ENCODE measurements at places on chromosomes 11 and 22.
A peak's percentile ranks its signal among the peaks of the same experiment; 100 is the strongest.

DNA sequence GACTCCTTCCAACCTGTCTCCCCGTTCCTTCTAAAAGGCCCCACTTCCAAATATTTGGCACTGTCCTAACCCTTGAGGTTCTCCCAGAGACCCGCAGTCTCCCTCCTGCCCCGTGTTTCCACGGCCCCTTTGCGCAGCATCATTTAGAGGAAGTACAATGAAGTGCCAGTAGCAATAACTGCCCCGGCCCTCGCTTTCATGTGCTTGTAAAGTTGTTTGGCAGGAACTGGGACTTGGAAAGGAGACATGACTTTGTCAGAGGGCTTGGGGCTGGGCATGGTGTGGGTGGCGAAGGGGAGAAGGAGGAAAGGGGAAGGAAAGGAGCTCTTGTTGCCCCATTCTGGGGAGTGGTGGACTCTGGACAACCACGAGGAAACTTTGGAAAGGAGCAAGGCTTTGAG is 2.6 kb downstream of the CD44 start:
- DNase-seq, result peak; percentile 90

- no peak for DNase-seq
Observed at GRCh38 chr11:19985111-19985510, 175.2 kb downstream of the DBX1 start.

- no peak for DNase-seq
Observed at GRCh38 chr11:71249301-71249700, 3.1 kb downstream of the SHANK2 start.

- peak; percentile 95 for DNase-seq
Observed at GRCh38 chr11:34053161-34053686, 1.7 kb downstream of the CAPRIN1 start.

DNA sequence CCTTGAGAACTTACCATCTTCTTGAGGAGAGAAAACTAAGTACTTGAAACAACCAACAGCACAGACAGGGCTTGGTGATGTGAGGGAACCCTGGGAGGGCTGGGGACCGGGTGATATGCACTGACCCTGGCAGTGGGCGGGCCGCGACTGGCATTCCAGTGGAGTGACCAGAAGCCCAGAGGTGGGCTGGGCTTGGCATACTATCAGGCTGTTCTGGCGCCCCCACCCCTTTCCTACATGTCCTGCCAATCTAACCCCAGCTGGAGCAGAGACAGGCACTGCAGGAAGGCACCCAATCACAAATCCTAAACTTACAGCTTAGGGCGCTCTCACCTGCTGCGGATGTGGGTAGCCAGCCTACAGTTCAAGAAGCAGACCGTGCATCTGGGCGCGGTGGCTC is 54.0 kb upstream of the GCAT start:
- DNase-seq, result no peak

DNA sequence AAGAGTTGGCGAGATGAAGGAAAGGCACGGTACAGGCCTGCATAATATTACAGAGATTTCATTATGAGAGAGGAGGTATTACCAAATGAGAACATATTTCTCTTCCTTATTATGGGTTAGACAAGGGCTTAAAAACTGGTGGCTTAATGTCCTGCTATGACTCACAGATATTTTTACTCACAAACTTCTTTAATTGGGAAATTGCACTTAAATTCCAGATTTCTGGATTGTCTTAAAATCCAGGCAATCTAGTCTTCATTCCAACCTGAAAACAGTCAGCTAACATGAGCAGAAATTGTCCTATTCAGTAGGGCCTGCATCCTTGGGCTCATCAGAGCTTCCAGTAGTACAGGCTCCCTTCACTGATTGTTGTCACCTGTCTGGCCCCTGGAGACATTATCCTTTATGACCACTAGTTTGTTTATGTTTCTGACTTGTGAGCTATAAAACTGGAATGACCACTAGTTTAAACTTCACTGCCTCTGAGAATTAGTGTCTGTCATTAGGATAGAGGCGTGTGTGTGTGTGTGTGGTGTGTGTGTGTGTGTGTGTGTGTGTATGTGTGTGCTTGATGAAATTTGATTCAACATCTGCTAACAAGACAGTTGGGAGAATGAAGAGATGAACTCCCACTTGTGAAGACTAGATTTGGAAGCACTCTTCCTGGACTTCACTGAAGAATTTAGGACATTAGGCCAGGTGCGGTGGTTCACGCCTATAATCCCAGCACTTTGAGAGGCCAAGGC is 25.1 kb downstream of the DBX1 start:
- no peak for DNase-seq

GRCh38 chr11:114290503-114291235 is 5.5 kb upstream of the NNMT start:
- DNase-seq, result no peak

DNA sequence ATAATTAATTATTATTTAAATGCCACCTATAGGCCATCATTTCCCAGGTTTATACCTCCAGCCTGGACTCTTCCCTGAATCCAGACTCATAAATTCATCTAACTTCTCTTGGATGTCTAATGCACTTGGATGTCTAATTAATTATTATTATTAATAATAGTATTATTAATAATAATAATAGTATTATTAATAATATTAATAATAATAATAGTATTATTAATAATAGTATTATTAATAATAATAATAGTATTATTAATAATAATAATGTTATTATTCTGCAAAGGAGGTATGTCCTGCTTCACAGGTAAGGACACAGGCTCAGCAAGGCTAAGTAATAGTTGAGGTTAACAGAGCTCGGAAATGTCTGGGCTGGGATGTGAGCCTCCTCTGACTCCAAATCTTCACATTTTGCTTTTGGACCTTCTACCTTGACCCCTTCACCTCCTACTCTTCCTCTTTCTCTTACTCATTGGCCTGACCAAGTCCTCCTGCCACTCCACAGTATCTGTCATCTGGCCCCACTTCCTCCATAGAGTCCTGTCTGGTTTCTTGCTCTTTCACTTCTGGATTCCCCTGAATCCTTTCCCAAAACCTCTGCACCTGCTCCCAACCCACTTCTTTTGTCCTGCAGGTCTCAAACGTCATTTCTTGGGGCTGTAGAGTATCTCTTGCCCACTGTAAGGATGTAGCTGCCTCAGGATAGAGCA is 8.0 kb downstream of the RIBC2 start:
- DNase-seq, result no peak

GRCh38 chr11:16015741-16016467 is 340.4 kb downstream of the SOX6 start:
- no peak for DNase-seq

DNA sequence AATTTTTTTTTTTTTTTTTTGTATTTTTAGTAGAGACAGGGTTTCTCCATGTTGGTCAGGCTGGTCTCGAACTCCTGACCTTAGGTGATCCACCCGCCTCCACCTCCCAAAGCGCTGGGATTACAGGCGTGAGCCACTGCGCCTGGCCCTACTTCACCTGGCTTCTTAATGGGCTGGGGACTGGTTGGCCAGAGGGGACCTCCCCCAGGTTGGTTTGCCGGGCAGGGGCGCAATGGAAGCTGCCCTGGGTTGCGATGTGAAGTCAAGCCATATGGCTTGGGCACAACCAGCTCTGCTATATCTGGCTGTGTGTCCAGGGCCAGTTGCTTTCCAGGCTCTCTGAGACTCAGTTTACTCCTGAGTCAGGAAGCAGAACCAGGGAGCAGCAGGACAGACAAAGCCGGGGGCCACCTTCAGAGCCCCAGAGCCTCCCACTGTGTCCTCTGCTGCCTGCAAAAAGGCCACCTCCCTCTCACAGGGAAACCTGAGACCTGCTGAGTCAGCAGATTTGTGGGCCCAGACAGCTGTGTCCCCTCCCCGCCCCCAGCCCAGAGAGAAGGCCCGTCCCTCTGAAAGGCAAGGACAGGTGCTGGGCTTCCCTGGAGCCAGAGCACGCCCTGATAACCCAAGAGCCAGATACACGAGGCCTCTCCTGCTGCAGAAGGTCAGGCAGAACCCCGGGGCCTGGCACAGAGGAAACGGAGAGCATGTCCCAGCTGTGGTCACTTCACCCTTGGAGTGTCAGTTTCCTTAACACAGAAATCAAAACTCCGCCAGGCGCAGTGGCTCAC is 29.2 kb upstream of the DAGLA start:
- peak; percentile 80 for DNase-seq

GRCh38 chr11:8871171-8871775 is 39.7 kb upstream of the AKIP1 start:
- DNase-seq, result no peak

GRCh38 chr11:537622-538430 is 499 bp downstream of the LRRC56 start:
- DNase-seq, result no peak

GRCh38 chr22:49055406-49055805 is 772.3 kb downstream of the BRD1 start:
- DNase-seq, result no peak

GRCh38 chr11:843086-843734 is 558 bp downstream of the TSPAN4 start:
- peak; percentile 88 for DNase-seq

DNA sequence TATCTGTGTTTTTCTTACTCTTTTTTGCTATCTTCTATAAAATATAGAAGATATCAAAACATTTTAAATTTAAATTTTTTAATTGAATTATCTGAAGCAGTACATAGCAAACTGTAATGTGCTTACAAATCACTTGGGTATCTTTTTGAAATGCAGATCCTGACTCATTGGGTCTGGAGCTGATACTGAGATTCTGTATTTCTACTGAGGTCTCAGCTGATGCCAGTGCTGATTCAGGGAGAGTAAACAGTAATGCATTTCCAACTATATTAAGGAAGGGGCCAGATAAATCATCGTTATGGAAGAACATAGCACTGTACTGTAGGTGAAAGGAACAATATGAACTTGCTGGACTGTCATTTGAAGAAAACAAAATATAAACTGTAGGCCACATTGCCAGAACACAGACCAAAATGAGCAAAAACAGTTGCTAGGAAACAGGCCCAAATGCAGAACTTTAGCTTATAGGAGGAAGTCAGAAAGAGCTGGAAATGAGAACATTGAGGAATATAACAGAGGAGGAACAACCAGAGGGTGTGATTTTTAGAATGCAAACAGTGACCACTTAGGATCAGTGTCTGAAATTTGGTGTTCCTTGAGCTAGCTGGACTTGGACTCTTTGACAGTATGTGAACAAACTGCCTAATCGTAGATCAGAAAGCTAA is 3.3 kb downstream of the ARL14EP start:
- DNase-seq, result no peak

DNA sequence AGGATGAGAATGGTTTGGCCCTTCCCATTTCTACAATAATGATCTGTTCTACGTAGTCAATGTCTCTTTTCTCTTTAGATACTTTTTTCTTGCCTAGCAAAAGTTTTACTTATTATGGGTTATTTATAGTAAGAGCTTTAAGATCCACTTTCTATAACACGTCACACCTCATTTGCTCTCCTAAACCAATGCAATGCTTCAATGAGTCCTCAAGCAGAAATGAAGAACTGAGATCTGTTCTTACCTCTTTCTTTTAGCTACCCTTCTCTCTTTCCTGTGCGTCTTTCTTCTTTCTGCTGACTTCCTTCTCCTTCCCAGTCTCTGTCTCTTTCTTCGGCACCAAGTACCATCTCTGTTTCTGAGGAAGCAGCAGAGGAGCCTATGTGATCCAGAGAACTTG is 61.8 kb downstream of the SNX19 start:
- DNase-seq, result no peak

- DNase-seq, result no peak
Observed at GRCh38 chr22:37747080-37747714, 50.3 kb downstream of the TRIOBP start.

DNA sequence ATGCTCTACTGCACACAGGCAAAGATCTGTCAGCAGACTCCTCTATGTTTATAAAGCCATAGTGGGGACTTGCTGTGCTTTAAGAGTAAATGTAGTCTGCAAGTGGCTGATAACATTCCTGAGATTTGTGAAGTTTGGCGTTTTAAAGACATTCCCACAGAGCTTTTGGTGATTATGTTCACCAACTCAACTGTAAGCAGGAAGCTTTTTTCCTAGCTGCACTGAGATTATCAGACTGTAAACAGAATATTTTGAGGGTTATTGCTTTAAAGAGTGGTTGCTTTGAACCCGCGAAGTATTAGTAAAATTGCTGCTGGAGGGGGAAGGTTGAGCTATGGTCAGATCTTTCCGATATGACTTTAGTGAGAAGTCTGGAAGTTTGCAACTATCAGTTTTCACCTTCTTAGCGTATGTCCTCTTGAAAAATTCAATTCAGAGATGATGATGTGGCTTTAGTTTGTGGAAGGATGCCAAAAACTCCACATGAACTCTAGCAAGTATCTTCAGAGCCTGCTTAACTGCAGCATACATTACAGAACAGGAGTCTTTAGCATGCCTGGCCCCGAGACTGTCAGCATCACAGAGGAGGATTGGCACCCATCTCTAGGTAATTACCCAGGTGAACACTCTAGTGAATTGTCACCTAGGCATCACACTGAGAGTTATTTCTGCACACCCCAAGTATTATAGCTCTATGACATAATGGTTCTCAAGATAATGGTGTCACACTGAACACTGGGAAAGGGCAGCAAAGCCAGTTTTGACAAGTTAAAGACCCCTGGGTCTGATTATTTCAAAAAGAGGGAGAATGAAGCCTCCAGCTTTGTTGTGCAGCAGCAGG is 89.9 kb downstream of the MTNR1B start:
- DNase-seq, result no peak

DNA sequence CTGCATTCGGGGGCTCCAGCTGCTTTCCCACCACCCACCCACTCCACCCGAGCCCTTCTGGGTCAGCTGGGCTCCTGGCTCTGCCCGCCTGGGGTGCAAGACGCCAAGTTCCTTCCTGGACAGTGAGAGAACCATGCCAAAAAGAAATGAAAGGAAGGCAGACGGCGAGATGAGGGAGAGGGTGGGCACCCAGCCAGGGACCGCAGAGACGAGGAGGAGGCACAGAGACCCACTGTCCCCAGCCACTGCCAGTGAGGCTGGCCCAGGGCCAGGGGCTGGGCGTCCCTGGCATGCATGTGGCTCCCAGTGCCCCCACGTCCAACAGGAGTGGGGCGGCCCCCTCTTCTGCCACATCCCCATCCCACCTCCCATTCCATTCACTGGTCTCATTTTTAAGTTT is 10.8 kb upstream of the CD81 start:
- no peak for DNase-seq

DNA sequence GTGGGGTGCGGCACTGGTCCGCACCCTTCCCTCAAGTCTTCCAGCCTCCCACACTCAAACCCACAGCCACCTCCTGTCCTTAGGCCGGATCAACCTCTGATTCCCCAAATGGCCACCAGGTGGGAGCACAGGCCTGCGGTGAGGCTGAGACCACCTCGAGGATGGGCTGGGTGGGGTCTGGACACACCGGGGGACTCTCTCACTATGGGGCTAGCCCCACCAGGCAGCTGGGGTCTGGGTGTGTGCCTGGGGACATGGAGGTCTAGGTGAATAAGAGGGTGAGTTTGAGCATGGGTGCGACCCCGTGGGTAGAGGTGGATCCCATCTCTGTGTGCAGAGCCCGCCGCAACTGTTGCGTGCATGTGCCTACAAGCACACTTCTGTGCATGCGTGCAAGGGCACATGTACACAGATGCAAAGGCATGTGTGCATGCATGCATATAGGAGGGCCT is 32.6 kb downstream of the MYO18B start:
- DNase-seq, result no peak

GRCh38 chr11:110778343-110778742 is 66.1 kb upstream of the ARHGAP20 start:
- DNase-seq, result no peak

GRCh38 chr11:36211761-36212430 is 77.3 kb downstream of the COMMD9 start:
- DNase-seq, result no peak

All from spleen (tissue), 13 donors.